Neural progenitor cell (in vitro differentiated cells): ENCODE measurements at places on chromosomes 5 and 9. TPM values are rescaled to one million over a fixed set of nuclear protein-coding genes. Genes with fewer than 3 reads are reported as not detected.
A peak's percentile ranks its signal among the peaks of the same experiment; 100 is the strongest.

The PCA3 gene
- total RNA-seq = 0.30 and 0.56 TPM in 2 replicates

GRCh38 chr9:14937216-14937615 is 27.0 kb upstream of the FREM1 start:
- H3K27ac ChIP-seq = peak overlapping the region; percentile 30
- H3K27me3 ChIP-seq = no peaks in the 10 kb centered on the region
- no peak overlapping the region for H3K4me3 ChIP-seq
- peaks cover 35% of the 10 kb centered on the region for H3K4me1 ChIP-seq
- H3K36me3 ChIP-seq = no peaks in the 10 kb centered on the region
- no peak for DNase-seq

DNA sequence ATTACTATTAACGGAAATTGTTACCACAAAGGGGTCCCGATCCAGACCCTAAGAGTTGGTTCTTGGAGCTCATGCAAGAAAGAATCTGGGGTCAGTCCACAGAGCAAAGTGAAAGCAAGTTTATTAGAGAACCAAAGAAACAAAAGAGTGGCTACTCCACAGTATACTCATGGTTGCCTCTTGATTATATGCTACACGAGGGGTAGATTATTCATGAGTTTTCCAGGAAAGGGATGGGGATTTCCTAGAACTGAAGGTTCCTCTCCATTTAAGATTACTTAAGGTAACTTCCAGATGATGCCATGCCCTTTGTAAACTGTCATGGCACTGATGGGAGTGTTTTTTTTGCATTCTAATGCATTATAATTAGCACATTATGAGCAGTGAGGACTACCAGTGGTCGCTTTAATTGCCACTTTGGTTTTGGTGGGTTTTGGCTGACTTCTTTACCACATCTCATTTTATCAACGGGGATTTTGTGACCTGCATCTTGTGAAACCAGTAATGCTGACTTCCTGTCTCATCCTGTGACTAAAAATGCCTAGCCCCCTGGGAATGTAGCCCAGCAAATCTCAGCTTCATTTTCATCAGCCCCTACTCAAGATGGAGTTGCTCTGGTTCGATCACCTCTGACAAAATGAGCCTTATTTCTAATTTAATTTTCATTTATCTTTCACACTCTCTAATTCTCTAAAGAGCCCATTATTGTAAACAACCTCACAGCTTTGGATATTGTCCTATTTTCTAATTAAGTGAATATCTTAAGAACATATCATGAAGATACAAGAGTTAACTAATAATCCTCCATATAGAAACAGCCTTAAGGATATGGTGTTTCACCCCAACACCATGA is 336.3 kb downstream of the RASEF start:
- no peak overlapping the region for H3K4me3 ChIP-seq
- no peaks in the 10 kb centered on the region for H3K27me3 ChIP-seq
- H3K27ac ChIP-seq = no peak overlapping the region
- H3K36me3 ChIP-seq = no peaks in the 10 kb centered on the region
- no peak for DNase-seq

DNA sequence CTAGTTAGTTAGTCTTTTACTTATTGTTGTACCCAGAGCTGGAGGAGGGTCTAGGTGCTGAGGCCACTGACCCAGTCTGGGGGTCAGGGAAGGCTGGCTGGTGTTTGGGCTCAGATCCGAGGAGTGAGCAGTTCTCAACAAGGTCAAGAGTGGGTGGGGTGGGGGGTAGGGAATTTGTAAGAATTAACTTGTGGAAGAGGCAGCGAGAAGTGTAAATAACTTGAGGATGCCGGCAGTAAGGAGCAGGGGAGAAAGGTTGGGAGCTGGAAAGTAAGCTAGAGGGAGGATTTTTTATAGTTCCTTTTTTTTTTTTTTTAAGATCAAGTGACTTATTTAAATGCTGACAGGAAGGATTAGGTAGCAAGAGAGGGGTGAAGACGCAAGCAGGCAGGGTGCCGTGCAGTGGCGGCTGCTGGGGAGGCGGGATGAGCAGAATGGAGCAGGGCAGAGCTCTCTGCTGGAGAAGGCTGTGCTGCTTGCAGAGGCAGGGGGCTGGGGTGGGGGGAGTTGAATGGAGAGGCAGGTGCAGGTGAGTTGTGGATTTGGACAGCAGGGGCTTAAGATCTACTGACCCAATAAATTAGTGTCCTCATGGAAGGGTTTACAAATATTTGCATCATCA is 35.3 kb upstream of the SMIM32 start:
- DNase-seq = peak; percentile 20
- H3K4me1 ChIP-seq = peaks cover 16% of the 10 kb centered on the region
- H3K27me3 ChIP-seq = no peaks in the 10 kb centered on the region

The GRXCR2 gene
- not detected in 2 replicates for total RNA-seq

DNA sequence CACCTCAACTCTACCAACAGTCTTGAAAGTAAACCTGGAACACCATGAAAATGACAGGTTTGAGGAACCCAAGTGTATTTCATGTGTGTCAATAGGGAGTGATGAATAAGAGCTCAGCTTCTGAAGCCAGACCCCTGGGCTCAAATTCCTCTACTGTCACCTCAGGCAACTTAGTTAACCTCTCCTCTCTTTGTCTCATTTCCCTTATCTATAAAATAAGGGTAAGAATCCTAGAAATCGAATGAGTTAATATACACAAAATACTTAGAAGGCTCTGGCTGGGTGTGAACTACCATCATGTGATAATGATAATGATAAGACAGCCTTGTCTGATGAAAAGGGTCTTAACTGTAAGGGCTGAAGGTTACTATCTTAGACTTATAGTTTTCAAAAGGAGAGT is 66.3 kb downstream of the PIP5K1B start:
- H3K4me1 ChIP-seq = peaks cover 14% of the 10 kb centered on the region
- H3K27me3 ChIP-seq = peaks cover 9% of the 10 kb centered on the region

DNA sequence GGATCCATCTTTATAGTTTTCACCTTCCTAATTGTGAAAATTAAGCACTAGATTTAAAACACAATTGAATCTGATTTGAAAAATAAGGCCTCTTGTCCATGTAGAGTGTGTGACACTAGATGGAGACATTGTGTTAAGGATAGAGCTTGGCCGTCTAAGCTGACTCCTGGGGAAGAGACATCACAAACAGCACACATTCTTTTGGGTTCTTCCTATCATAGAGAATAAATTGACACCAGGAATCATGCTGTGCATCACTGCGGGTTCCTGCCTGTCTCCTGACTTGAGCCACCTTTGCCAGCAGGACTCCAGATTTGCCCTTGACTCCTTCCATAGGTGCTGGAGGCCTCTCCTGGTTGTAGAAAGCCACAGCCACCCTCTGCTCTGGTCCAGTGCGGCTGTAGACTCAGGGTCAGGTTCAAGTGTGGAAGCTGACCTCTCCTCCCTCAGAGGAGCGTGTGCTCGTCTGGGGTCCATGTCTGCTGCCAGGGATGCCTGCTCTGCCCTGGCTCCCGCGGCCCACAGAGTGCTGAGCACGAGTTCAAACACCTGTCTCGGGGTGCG is 11.2 kb downstream of the ROPN1L start:
- peak; percentile 82 for DNase-seq
- no peak overlapping the region for H3K27ac ChIP-seq
- H3K27me3 ChIP-seq = no peaks in the 10 kb centered on the region
- peaks cover 17% of the 10 kb centered on the region for H3K4me1 ChIP-seq

- DNase-seq = no peak
- no peaks in the 10 kb centered on the region for H3K36me3 ChIP-seq
- no peak overlapping the region for H3K4me3 ChIP-seq
- H3K4me1 ChIP-seq = no peaks in the 10 kb centered on the region
- no peaks in the 10 kb centered on the region for H3K27me3 ChIP-seq
- H3K27ac ChIP-seq = no peak overlapping the region
Observed at GRCh38 chr9:86082870-86083269, 16.5 kb downstream of the GOLM1 start.

The FBP2 gene
- not detected in 2 replicates for total RNA-seq

The BTNL8 gene
- total RNA-seq = 0.22 and 0.34 TPM in 2 replicates

DNA sequence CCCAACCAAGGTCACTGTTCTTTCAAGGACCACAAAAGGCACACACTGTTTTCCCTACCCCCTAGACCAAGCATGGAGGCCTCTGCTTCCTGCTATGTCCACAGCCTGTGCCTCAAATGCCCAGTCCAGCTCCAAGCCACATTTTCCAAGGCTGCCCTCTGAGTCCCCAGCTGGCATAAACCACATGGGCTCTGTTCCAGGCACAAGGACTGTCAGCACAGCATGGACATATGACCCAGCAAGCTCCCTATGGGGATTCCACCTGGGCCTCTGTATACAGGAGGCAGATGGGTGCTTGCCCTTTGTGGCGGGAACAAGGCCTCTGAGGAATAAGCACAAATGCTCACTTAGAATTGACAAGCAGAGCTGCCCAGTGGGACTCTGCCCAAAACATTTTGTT is 115.2 kb downstream of the SPOCK1 start:
- H3K36me3 ChIP-seq = no peaks in the 10 kb centered on the region
- H3K27ac ChIP-seq = no peak overlapping the region
- H3K4me3 ChIP-seq = no peak overlapping the region
- DNase-seq = no peak
- no peaks in the 10 kb centered on the region for H3K27me3 ChIP-seq

DNA sequence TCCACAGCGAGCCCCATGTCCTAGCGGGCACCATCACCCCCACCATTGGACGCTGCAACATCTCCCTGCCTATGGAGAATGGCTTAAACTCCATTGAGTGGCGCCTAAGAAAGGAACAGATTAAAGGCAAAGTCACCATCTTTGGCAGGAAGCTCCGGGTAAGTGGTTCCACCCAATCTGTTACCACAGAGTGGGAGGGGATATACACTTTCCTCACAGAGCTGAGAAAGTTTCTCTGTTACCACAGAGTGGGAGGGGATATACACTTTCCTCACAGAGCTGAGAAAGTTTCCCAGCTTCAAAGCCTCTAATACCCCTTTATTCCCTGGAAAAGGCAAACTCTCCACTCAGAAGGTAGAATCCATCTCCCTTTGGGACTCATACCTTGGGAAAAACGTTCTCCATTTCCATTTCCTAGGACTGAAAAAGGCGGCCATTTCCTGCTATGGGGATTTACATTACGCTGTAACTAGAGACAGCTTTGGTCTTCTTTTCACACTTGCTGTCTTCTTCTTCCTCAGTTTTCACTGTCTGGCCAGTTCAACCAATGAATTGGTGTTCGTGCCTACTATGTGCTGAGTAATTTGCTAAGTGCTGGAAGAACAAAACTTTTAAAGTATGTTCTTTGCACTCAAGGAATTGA is 63.4 kb upstream of the WWC1 start:
- no peak overlapping the region for H3K27ac ChIP-seq
- DNase-seq = no peak
- no peaks in the 10 kb centered on the region for H3K27me3 ChIP-seq

DNA sequence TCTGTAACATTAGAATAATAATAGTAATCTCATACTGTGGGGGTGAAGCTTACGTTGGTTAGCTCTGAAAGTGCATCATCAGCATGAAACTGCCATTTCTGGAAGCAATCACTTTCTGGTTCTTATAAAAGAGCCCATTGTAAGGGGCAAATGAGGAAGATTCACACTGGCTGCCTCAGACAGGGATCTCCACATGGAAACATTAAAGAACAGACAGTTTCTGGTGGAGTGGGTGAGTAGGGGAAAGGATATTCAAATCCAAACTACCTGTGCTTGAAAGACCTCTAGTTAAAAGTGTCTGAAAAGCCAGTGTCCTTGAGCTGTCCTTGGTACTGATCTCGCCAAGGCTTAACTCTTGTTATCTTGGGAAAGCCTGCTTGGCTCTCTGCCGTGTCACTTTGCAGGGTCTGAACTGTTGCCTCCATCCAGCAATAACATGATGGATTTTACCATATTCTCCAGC is 19.1 kb upstream of the SLC31A2 start:
- H3K27me3 ChIP-seq = peaks cover 6% of the 10 kb centered on the region
- no peaks in the 10 kb centered on the region for H3K4me1 ChIP-seq
- no peak overlapping the region for H3K4me3 ChIP-seq
- no peak overlapping the region for H3K27ac ChIP-seq
- no peaks in the 10 kb centered on the region for H3K36me3 ChIP-seq
